Effector CD4-positive, alpha-beta T cell (primary cell): ENCODE measurements at places on chromosomes 1 and 21.
A peak's percentile ranks its signal among the peaks of the same experiment; 100 is the strongest.

GRCh38 chr1:205444300-205444930 is 11.4 kb downstream of the BLACAT1 start:
- no peak for DNase-seq

GRCh38 chr1:12179111-12179519 is 12.3 kb downstream of the TNFRSF1B start:
- peak; percentile 90 for DNase-seq

GRCh38 chr21:15932726-15933125 is 202.9 kb downstream of the USP25 start:
- no peak for DNase-seq

GRCh38 chr1:53350853-53351767 is 23.2 kb upstream of the LRP8 start:
- DNase-seq = no peak

GRCh38 chr1:108043707-108044106 is 78.7 kb upstream of the VAV3 start:
- no peak for DNase-seq

- DNase-seq = no peak
Observed at GRCh38 chr1:65319754-65320153, 10.4 kb downstream of the DNAJC6 start.

DNA sequence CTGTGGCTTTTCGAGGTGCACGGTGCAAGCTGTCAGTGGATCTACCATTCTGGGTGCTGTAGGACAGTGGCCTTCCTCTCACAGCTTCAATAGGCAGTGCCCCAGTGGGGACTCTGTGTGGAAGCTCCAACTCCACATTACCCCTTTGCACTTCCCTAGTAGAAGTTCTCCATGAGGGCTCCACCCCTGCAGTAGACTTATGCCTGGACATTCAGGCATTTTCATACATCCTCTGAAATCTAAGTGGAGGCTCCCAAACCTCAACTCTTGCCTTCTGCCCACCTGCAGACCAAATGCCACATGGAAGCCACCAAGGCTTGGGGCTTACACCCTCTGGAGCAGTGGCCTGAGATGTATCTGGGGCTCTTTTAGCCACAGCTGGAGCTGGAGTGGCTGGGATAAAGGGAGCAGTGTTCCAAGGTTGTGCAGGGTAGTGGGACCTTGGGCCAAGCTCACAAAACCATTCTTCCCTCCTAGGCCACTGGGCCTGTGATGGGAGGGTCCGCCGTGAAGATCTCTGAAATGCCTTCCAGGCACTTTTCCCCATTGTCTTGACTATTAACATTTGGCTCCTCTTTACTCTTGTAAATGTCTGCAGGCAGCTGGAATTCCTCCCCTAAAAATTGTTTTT is 18.0 kb upstream of the RNF2 start:
- no peak for DNase-seq

GRCh38 chr1:108880850-108881249 is 4.1 kb downstream of the GPSM2 start:
- DNase-seq = no peak

GRCh38 chr1:170593173-170594011 is 61.4 kb downstream of the GORAB start:
- no peak for DNase-seq

GRCh38 chr1:78054559-78054958 is 8.8 kb downstream of the GIPC2 start:
- no peak for DNase-seq

GRCh38 chr1:204505674-204506200 is 10.5 kb upstream of the MDM4 start:
- DNase-seq = no peak

GRCh38 chr1:36083635-36084496 is at the start of gene TEKT2:
Gene TEKT2, plus strand, starts transcription at chr1:36084094. Its CDS starts 828 bp downstream, at chr1:36084922.
- no peak for DNase-seq

GRCh38 chr1:66137235-66137634 is 344.5 kb downstream of the PDE4B start:
- DNase-seq = no peak

DNA sequence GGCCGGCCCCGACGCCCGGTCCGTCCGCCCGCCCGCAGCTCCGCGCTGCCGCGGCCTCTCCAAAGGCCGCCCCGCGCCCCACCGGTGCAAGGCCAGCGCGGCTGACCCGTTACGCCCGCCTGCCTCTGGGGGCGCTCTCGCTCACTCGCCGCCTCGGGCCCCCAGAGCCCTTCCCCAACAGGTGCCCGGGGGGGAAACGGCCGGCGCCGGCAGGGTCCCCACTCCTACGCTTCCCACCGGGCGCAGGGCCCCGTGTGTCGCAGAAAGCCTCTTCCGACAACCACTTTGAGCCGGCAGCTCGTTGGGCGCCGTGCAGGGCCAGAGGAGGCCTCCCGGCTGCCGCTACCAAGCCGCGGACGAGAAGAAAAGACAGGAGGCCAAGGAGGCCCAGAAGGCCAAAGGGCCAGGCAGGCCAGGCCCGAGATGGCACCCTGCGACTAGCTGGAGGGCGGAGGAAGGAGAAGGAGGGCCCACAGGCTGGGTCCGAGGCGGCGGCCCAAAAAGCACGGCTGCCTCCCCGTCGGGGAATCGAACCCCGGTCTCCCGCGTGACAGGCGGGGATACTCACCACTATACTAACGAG is 64.9 kb upstream of the FCGR2A start:
- peak; percentile 34 for DNase-seq

DNA sequence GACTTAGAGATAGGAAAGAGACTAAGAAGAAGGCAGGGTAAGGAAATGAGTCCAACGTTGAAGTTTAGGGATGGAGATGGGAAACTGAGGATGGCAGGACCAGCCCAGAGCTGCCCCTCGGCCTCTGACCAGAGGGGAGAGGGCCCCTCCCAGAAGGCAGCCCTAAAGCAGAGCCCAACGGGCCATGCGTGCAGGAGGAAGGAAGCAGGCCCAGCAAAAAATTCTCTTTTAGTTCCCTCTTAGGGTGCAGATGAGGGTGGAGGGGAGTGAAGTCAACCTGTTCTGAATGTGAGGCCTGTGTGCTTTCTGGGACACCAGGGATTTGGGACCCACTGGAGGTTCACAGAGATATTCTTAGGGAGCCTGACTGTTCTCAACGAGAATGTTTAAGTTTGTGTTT is 225.4 kb downstream of the RHOU start:
- no peak for DNase-seq

- no peak for DNase-seq
Observed at GRCh38 chr1:66302815-66303214, 231.1 kb upstream of the SGIP1 start.

DNA sequence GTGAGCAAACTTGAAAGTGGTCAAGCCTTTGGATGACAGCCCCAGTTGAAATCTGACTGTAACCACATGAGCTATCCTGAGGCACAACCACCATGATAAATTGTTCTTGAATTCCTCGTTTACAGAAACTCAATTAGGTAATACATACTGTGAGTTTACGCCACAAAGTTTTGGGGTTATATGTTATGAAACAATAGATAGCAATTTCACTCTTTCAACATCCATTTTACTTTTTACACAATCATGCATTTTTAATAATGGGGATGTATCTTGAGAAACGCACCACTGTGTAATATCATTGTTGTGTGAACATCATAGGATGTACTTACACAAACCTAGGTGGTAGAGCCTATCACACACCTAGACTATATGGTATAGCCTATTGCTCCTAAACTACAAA is 35.4 kb downstream of the OR2C3 start:
- no peak for DNase-seq

- DNase-seq = no peak
Observed at GRCh38 chr1:243751506-243751905, 98.5 kb downstream of the AKT3 start.

DNA sequence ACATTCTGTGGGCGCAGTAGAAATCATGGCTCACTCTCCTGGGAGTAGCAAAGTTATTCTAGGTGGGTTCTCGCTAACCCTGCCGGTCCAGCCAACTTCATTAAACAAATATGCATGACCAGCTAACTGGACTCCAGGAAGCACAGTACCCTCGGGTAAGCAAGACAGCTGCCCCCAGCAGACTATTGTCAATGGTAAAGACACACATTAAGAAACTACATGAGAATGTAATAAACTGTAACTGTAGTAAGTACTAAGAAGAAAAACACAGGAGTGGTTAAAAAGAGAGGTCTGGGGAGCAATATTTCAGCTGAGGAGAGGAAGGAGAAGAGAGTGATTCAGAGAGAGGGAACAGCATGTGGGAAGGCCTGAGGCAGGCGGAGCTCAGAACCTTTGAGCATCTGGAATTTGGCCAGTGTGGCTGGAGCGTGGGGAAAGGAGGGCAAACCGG is 7.4 kb downstream of the SLC2A5 start:
- no peak for DNase-seq

GRCh38 chr1:226029093-226029496 is 30.0 kb upstream of the SDE2 start:
- DNase-seq = no peak

DNA sequence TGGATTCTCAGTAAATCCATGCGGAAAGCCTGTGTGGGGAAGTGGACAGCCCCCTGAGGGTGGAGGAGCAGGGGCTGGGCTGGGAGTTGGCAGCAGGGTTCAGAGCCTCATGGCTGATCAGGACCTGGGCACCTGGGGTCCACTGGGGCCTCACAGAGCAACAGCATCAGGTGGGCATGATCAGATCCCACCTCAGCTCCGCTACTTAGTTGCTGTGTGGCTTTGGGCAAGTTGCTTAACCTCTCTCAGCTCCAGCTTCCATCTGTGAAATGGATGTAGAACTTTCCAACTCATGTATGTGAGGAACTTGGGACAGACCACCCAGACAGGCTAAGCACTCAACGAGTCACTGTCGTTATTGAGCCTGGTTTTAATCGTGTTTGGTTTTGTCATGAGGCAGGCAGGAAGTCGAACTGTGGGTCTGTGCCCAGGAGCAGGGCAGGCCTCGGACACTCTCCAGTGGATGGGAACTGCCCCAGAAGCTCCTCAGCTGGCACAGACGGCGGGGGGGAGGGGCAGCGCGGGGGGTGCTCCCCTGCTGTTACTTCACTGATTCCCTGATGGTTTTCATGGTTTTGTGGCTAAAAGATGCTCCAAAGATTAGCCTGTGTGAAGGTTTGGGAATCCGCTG is 155.8 kb upstream of the TMEM51 start:
- DNase-seq = no peak

GRCh38 chr1:119008483-119009311 is 20.6 kb upstream of the TBX15 start:
- no peak for DNase-seq

DNA sequence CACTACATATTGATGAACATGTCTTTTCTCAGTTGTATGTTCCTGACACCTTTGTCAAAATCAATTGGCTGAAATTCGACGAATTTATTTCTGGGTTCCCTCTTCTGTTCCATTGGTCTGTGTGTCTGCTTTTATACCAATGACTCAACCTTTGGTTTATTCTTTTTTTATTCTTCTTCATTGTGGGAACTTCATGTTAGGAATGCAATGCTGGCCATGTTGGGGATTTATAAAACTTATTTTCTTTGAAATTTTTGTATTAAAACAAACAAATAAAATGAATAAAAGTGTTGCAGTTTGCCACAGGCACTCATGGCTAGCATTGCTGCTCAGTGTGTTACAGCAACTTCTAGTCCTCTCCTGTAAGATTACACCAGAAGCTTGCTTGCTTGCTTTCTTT is 287.8 kb downstream of the DUSP10 start:
- no peak for DNase-seq

DNA sequence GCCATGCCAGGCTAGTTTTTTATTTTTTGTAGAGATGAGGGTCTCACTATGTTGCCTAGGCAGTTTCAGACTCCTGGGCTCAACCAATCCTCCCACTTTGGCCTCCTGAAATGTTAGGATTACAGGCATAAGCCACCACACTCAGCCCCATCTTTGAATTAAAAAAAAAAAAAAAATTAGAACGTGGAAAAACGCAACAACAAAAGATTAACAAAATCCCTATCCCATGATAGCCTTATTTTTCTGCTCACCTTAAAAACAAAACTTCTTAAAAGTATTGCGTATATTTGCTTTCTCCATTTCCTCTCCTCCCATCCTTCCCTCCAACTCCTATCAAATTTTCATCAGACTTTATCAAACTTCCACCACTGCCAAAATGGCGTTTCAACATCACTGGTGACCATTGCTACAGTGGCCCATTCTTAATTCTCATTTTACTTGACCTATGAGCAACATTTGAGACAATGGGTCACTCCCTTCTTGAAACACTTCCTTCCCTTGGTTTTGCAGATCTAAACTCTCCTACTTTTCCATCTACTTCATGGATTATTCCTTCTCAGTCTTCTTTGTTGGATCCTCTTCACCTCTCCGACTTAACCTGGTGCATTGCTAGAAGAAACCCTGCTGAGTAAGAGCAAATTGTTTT is 579 bp upstream of the ZNF684 start:
- DNase-seq = no peak

- no peak for DNase-seq
Observed at GRCh38 chr1:60279798-60280197, 206.2 kb upstream of the C1orf87 start.

DNA sequence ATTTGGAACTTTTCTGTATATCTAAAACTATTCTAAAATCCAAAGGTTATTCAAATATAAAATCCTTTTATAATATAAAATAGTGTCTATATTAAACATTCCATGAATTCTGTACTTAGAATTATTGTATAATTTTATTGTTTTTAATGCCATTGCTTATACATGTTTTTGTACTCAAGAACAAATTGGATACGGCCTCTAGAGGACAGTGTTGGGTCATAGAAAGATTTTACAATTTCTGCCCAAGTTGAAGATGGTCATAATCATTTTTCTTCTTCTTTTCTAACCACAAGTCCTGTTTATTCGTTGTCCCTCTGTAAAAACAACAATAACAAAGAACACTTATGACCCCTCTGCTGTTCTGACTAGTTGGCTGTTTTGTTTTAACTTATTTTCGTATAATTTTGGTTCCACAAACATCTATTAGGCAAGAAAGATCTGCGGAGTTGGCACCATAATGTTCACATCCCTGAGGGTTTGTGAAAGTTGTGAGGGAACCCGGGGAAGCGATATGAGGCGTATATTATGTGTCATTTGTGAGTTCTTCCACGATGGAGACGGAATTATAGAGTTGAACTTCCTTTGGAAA is 75.7 kb upstream of the KIF26B start:
- DNase-seq = no peak

- no peak for DNase-seq
Observed at GRCh38 chr21:31612894-31613785, 46.4 kb upstream of the SOD1 start.

DNA sequence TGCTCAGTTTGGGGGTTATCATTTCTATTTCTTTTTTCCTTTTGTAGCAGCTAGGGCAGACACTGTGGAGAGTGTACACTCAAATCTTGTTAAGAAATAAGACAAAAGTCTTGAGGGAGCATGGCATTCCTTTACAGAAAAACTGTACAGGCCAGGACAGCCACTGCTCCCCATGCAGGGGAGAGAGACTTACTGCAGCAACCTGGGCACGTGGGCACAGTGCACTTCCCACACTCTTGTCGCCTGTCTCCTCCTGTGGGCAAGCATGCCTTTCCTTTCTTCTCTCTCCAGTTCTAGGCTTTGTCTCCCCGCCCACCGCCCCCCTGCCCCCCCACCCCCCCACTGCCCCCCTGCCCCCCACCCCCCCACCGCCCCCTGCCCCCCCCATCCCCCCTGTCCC is 51.9 kb downstream of the PHC2 start:
- DNase-seq = no peak

DNA sequence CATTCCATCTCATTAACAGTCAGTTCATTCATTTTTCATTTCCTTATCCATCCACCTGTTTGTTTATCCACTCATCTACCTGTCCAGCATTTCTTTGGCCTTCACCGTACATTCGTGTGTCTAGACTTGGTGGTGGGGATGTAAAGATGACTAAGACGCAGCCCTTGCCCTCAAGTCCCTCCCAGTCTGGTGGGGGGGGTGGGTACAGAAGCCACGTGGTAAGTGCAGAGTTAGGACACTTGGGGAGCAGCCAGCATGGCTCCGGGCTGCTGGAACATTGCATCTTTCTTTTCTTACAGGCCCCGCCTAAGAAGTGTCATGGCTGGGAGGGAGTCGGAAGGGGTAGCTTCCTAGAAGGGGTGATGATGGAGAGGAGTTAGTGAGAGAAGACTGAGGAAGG is 17.2 kb downstream of the KIF26B start:
- no peak for DNase-seq
